GM18507 (cell line): ENCODE measurements at places on chromosomes 4 and X.

DNA sequence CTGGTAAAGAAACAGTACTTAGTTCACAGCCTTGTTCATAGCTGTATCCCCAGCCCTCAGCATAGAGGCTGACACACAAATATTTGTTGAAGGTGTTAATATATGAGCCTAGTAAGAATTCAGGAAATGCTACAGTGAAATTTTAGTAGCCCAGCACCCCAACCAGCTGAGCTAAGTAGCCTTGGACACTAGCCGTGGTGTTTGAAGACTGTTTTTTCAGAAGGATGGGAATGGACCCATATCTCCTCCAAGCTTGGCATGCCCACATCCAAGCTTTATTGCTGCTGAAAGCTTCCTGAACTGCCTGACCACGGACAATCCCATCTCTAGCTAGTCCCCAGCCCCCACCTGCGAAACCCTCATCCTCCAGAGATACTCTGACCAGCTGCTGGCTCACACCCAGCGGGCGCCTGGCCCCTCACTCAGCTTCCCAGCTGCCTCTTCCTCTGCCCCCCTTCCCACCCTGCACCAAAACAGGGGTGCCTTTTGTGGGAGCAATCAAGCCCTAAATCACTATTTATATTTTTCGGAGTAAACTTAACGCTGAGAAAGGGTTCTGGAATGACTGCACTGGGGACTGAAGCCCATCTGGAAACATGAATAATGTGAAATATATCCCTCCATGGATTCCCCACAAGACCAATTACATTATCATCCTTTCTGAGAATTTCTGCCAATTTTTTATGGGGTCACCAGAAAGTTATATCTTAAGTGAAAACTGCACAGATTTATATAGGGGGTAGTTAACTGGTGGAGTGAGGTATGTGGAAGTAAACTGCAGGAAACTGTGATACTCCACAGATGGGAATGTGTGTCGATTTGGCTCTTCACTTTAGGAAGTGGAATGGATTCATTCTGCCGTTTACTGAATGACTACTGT lies 41.1 kb upstream of the CBR4 start:
- no peak for DNase-seq

GRCh38 chr4:118124997-118125396 lies 90.7 kb downstream of the NDST3 start:
- DNase-seq = no peak

DNA sequence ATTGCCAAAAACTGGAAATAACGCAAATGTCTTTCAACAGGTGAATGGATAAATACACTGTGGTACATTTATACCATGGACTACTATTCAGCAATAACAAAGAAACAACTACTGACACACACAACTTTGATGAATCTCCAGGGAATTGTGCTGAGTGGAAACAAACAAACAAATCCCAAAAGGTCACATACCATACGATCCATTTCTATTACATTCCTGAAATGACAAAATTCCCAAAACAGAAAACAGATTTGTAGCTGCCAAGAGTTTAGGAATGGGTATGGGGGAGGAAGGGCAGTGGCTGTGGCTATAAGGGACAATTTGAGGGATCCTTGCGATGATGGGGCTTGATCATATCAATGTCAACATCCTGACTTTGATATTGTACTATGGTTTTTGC lies 2.5 kb downstream of the ZNF182 start:
- DNase-seq = no peak

- DNase-seq = no peak
These were observed 71.1 kb downstream of the DCLK2 start for GRCh38 chr4:150149381-150149780.

DNA sequence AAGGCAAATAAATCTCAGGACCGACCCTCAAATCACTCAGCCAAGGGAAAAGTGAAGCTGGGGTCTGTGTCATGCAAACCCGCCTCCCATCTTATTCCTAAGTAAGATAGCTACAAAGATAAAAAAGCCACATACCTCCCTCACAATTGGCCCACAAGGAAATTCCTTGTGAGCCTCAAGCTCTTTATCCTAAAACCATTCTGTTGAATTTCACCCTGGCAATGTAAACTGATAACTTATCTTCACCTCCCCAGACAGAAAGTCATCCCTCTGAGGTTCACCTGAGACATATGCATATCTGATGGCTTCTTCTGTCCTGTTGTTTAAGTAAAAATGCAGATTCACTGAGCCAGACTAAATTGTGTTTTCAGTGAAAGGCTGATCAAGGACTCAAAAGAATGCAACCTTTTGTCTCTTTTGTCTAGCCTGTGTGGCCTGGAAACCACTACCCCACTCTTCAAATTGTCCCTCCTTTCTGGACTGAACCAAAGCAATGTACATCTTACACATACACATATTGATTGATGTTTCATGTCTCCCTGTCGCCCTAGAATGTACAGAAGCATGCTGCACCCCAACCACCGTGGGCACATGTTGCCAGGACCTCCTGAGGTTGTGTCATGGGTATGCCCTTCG lies 91.3 kb downstream of the MFAP3L start:
- DNase-seq = no peak

GRCh38 chr4:38320343-38320695 lies 343.7 kb upstream of the KLF3 start:
- no peak for DNase-seq

DNA sequence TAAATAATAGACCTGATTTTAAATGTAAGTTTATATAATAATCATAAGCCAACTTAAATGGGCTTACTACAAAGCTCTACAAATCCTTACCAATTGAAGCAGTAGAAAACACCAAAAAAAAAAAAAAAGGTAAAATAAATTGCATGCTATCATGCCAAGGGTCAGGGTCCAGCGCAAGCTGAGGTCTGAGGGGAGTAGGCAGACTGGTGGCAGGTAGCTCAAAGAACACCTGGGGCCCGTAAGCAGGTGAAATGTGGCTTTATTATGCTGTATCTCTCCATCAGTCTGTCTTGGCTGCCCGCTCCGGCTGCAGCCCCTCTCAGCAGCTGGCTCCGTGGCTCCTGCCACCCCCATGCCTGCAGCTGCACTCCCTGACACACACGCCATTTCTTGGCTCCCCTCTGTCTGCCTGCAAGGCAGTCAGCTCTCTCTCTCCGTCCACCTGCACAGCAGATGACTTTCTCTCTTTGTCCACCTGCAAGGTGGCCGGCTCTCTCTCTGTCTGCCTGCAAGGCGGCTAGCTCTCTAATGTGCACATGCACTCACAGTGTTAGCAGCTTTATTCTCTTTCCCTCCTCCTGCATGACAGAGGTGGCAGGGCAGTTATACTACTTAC lies 209.4 kb upstream of the UGT8 start:
- DNase-seq = no peak

DNA sequence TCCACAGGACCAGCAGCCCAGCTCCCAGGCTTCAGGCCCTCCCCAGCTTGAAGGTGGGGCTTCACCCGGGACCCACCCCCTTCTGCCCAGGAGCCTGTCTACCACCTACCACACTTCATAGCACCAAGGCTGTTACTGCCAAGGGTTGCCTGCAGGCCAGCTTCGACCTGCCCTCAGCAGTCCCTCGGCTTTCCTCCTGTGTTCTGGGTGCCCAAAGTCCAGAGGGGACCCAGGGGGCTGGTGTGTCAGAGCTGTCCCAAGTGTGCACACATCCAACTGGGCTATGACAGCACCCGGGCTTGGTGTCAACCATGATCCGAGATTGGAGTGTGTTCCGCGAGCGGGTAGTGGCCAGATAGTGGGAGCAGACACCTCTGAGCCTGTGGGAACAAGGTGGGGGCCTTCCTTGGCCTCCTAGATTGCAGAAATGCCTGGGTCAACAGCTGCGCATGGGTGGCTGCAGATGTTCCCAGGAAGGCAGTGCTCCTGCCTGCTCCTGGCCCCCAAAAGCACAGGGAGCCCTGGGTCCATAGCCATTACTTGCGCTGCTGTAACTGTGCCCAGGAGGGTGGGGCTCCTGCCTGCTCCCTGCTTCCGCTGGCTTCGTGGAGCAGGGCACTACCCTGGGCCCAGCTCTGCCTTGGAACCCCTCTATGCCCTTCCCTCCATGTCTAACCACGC lies 16.8 kb downstream of the SULT1B1 start:
- no peak for DNase-seq

DNA sequence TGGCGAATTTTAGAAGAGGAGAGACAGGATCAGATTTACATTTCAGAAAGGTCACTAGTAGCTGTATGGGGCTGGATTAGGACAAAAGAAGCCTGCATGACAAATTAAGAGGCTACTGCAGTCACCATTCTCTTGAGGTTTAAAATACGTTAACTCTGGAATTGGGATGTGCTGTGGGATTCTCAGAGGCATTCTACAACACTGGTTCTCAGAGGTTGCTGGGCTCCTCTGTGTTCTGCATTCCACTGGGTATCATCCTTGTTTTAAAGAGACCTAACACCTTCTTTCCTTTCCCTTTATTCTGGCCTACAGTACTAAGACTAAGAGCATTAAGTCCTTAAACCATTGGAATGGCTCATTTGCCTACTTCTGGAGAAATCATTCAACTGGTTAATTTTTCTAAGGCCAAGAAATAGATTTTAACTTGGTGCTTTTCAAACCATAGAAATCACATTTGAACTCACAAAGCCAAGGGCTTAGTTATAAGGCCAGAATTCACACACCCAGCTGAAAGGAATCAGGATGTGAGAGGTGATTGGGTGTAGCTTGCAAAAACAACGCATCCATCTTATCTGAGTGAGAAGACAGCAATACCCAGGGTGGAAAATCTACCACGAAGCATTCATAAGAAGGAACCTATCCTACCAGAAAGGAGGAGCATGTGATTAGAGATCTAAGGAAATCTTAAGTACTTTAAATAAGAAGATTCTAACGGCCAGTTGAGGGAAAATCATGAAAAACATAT lies 116.6 kb downstream of the SHISA3 start:
- no peak for DNase-seq

- no peak for DNase-seq
These were observed 264.9 kb upstream of the MAGEB18 start for GRCh38 chrX:25873196-25873595.

DNA sequence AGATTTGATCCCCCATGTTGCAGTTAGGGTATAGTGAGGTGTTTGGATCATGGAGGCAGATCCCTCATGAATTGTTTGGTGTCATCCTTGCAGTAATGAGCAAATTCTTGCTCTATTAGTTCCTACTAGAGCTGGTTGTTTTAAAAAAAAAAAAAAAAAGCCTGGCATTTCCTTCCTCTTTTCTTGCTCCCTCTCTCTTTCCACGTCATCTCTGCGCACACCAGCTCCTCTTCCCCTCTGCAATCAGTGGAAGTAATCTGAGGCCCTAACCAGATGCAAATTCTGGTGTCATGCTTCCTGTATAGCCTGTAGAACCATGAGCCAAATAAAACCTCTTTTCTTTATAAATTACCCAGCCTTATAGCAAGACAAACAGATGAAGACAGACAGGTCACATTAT lies 24.5 kb downstream of the WDR17 start:
- no peak for DNase-seq

DNA sequence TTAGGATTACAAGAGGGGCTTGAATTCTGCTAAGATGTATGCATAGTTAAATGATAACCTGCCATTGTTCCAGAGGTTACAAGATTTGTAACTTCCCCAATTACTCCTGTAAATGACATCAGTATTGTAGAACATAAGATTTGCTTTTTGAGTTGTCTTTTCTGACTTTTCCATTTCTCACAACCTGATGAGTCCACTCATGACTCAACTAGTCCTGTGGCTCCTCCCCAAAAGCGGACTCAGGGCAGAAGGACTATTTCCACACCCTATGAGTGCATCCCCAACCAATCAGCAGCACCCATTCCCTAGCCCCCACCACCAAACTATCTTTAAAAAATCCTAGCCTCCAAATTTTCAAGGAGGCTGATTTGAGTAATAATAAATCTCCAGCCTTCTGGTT lies 54.7 kb downstream of the HOPX start:
- no peak for DNase-seq

GRCh38 chr4:148051403-148051802 lies 319.5 kb downstream of the ARHGAP10 start:
- no peak for DNase-seq

GRCh38 chrX:10156199-10157031 lies at the start of gene CLCN4:
Gene CLCN4, plus strand, starts transcription at chrX:10156975. Its CDS starts 28,058 bp downstream, at chrX:10185033.
- DNase-seq = no peak

- no peak for DNase-seq
These were observed 65.4 kb downstream of the SPRY1 start for GRCh38 chr4:123462007-123462406.

DNA sequence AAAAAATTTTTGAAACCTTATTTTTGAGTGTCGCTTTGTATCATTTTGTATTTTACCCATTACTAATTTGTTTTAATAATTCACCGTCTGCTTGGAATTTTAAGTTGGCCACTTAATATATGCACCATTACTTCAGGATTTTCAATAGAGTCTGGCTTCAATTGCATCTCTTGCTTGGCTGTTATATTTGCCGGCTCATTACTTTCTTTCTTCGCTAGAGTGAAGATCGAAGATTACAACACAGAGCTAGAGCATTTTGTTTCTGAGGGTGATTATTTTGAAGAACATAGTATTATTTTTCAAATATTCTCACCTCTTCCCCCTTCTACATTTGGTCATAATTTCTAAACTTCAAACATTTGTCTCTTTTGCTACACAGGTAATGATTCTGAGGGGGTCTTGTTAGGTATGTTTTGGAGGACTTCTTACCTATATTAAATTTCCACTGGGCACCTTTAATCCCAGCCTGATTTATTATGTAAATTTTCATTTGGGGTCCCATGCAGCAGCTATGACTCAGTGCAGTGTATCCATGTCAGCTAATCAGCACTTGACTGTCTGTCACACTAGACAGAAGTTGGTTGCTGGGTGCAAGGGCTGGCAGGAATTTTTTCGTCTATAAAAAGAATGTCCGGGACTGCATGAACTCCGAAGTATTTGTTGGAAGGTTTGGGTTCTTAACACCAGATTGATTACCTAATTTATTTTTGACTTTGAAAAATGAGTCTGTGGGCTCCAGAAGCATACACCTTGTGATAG lies 18.6 kb downstream of the TBC1D1 start:
- DNase-seq = no peak

GRCh38 chrX:132671229-132671641 lies 182.4 kb upstream of the MBNL3 start:
- DNase-seq = no peak

- DNase-seq = no peak
These were observed 25.9 kb downstream of the TNIP3 start for GRCh38 chr4:121138039-121138825.

- DNase-seq = no peak
These were observed 27.8 kb upstream of the FGFBP2 start for GRCh38 chr4:15990570-15991285.

DNA sequence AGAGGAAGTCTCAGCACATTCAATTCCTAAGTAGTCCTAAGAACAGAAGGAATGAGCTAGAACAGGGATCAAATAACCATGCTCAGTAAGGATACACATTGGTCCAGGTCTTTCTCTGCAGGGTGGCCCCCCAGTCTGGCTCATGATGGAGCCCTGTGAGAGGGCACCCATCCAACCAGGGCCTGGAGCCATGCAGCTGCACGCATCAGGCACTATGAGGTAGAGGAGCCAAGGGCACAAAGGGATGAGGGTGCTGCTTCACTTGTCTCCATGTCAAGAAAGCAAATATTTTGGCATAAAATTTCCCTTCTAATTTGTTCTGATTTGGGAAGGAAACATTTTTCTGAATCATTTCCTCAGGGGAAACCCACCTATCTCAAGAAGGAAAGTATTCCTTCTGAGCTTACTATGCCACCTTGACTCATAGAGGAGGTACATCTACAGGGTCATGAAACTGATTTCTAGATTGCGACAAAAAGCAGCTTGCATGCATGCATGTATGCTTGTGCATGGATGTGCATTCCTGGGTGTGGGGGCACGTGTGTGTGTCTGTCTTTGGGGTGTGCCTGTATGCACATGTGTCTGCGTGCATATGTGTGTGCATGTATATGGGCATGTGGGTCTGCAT lies 600.3 kb downstream of the MID1IP1 start:
- no peak for DNase-seq

- no peak for DNase-seq
These were observed 4.6 kb downstream of the NAT8L start for GRCh38 chr4:2063557-2064275.

- no peak for DNase-seq
These were observed 69.3 kb downstream of the BMP2K start for GRCh38 chr4:78845472-78845871.
